ENCODE measurements at places on chromosomes 11 and 22. TPM values are rescaled to one million over a fixed set of nuclear protein-coding genes. Genes with fewer than 3 reads are reported as not detected.

The CDCA5 gene
- 1.6 TPM for total RNA-seq

The POTEH gene
- not detected for total RNA-seq

The VPREB3 gene
- not detected for total RNA-seq

The DERL3 gene
- 0.43 TPM for total RNA-seq

The DEFB131B gene
- total RNA-seq, result not detected

The TIMM8B gene
- total RNA-seq, result 67.6 TPM

The C11orf97 gene
- not detected for total RNA-seq

The MAJIN gene
- total RNA-seq, result not detected

The DGCR6 gene
- total RNA-seq, result 0.63 TPM

The MGAT3 gene
- total RNA-seq, result under 0.01 TPM

The TSGA10IP gene
- total RNA-seq, result not detected

The CLCF1 gene
- total RNA-seq, result 3.0 TPM

The PARVA gene
- total RNA-seq, result 21.0 TPM

The CRYBA4 gene
- total RNA-seq, result not detected

The GLYATL2 gene
- total RNA-seq, result 0.77 TPM

The ASPHD2 gene
- total RNA-seq, result 1.2 TPM

The OR4D11 gene
- not detected for total RNA-seq

The VPREB1 gene
- not detected for total RNA-seq

The TXN2 gene
- 27.3 TPM for total RNA-seq

The SMTNL1 gene
- not detected for total RNA-seq

The VSIG10L2 gene
- 0.09 TPM for total RNA-seq

The OR51E1 gene
- not detected for total RNA-seq

All from bronchial smooth muscle cell (primary cell).